ENCODE measurements at places on chromosomes 6 and 20.

DNA sequence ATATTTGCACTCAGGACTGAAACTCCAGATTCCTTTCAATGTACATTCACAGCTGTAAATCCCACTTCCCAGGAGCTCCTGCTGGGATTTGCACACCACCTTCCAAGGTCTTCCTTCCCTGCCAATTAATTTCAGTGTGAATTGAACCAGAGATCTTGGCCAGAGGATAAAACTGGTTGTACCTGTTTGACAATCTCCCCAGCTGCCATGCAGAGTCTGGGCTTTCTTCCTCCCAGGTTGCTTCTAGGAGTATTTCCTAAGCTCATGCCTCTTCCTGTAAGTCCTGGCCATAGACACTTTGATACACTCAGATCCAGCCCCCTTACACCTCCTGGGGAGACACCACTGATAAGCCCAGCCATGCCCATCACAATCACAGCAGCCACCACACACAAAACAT, 15.6 kb downstream of the MAFB start:
- DNase-seq = no peak

DNA sequence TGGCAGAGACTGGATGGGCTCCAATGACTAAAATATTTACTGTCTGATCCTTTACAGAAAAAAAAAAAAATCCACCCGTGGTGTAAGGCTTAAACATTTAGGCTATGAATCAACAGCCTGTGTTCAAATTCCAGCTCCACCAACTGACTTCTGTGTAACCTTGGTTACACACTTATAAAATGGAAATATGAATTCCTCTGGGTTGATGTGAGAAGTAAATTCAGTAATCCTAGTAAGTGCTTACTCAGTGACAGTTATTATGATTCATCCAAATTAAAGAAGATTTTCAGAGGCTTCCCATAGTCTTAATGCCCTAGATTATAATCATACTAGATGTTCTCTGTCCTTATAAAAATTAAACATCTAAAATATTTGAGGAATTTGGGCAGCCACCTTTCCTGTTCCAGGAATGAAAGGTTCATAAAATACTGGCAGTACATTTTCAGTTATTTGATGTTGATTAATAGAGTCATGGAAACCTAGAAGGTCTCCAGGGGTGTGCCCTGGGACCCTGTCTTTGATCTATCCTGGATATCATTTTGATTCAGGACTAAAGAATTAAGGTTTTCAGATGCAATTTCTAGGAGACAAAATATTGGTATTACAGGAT, 180.3 kb upstream of the ZNF217 start:
- DNase-seq = no peak

GRCh38 chr6:130838951-130839350, 11.7 kb downstream of the SMLR1 start:
- DNase-seq = no peak

GRCh38 chr6:168774381-168774780, 333.4 kb downstream of the SMOC2 start:
- DNase-seq = no peak
